Activated naive CD8-positive, alpha-beta T cell treated with anti-CD3 and anti-CD28 coated beads for 36 hours (primary cell): ENCODE measurements at places on chromosomes 4 and X.

GRCh38 chrX:39877905-39878304, 219.9 kb downstream of the BCOR start:
- DNase-seq, result no peak

DNA sequence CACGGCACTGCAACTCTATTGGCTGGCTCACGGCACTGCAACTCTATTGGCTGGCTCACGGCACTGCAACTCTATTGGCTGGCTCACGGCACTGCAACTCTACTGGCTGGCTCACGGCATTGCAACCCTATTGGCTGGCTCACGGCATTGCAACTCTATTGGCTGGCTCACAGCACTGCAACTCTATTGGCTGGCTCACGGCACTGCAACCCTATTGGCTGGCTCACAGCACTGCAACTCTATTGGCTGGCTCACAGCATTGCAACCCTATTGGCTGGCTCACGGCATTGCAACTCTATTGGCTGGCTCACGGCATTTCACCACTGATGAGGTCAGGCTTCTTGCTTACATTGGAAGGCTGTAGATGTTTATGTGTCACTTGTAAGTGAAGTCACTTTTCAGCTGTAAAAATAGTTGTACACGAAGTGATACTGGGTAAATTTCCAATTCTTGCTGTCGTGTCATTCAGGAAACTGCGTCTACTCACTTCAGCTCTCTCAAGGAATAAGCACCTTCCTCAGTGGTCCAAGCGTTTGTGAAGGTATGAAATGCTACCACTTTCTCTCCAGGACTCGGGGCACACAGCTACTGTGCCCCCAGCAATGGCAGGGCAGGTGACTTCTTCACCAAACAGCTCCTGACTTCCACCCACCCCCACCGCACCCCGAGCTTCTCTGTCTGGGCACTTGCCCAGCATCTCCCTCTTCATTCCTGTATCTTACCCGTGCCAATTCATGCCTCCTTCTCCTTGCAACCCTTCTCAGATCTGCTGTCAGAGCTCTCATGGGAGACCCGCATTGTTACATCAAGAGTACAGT, 141.3 kb downstream of the AFAP1 start:
- no peak for DNase-seq

GRCh38 chr4:80989921-80990544, 40.5 kb upstream of the BMP3 start:
- no peak for DNase-seq

DNA sequence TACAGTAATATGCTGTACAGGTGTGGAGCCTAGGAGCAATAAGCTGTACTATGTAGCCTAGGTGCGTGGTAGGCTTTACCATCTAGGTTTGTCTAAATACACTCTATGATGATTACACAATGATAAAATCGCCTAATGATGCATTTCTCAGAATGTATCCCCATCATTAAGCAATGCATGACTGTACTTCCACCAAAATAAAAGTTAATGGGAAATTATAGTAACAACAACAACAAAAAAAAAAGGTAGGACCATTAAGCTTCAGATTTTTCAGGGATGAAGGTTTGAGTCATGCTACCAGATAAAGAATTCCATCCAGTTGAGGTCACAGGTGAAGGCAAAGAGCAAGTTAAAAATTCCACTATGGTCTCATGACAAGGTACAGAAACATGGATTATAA, 68.2 kb downstream of the MAGEA10 start:
- DNase-seq, result no peak

GRCh38 chrX:47831788-47832187, 4.9 kb upstream of the ZNF81 start:
- DNase-seq, result peak; percentile 34

GRCh38 chrX:11081511-11081910, 29.6 kb upstream of the HCCS start:
- no peak for DNase-seq

GRCh38 chr4:173038192-173038896, 130.3 kb upstream of the GALNT7 start:
- no peak for DNase-seq

- no peak for DNase-seq
These were observed 31.6 kb downstream of the CYTL1 start for GRCh38 chr4:4987656-4988055.

GRCh38 chrX:73127700-73128241, 48.5 kb upstream of the PABPC1L2A start:
- DNase-seq, result peak; percentile 7

- no peak for DNase-seq
These were observed 452.3 kb downstream of the ZIC3 start for GRCh38 chrX:138018145-138018799.

GRCh38 chr4:100348473-100348872, 158.2 kb upstream of the DDIT4L start:
- DNase-seq, result no peak

- no peak for DNase-seq
These were observed 364.0 kb upstream of the SPANXN4 start for GRCh38 chrX:142661696-142662095.

GRCh38 chrX:1661048-1661921, 46.4 kb downstream of the ASMT start:
- peak; percentile 90 for DNase-seq

- DNase-seq, result no peak
These were observed at the start of gene PNMA6F for GRCh38 chrX:153321381-153322124. PNMA6F (minus strand) TSS chrX:153321767; CDS start chrX:153320674, 1,093 bp downstream.

DNA sequence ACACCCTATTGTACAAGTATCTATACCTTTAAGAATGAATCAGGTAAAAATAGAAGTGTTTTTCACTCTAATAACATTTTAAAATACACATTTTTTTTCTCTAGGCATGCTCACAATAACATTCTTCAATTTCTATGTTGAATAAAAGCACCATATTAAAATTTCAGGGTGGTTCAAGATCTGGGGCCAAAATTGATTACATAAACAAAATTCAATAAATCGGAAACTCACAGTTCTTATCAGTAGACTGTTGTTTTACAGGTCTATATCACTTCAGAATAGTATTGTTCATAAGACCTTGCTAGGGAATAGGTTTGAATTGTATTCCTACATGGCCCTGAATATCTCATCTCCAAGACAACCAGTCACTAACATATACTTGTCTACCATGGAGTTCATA, 634.0 kb downstream of the SPOCK3 start:
- no peak for DNase-seq

GRCh38 chr4:57344296-57344695, 234.1 kb upstream of the IGFBP7 start:
- no peak for DNase-seq

DNA sequence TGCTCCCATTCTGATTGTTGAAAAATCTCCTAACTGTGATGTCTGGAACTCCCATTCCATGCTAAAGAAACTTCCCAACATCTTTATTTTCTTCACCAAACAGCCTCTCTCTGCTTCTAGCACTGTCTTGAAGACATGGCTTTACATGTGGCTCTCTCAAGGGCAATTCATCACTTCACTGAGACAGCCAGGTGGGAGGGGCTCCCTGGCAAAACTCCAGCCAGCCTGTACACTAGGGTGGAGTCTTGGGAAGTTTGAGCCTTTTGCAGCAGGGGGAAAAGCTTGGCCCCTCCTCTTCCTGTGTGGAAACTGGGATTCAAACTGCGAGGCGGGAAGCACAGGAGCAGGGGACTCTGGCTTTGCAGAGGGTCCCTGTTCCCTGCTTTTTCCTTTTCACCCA, 130.5 kb upstream of the TTC29 start:
- no peak for DNase-seq

GRCh38 chr4:84189144-84189543, 309.9 kb downstream of the NKX6-1 start:
- DNase-seq, result no peak

GRCh38 chrX:93932471-93933220, 258.6 kb downstream of the FAM133A start:
- no peak for DNase-seq

- DNase-seq, result no peak
These were observed 30.5 kb upstream of the ADGRG2 start for GRCh38 chrX:19152762-19153161.

DNA sequence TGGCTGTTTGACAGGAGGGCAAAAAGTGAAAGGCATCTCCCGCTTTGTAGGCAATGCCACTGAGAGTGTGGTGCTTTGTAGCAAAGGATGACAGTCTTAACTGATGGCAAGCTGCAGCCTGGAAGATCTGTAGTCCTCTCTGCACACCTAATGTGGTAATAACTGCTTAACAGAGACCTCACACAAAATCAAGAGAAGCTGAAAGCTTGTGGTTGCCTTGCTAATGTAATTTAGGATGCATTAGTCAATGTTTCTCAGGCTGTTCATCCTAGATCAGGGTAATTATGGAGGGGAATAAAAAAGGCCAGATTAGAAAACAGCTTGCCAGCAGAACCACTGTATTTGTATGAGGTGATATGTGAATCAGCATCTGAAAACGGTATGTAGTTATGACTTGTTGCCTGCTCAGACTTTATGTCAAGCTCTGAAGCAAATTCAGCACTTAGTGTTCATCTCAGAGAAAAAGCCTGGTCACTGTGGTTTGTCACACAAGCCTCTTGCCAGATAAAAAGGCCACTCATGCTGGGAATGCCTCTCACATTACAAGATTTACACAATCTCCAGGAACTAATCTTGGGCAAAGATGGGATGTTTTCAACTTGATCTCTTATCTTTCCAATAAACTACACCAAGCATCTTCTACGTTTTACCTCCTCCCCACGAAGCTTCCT, 130.8 kb downstream of the ENOX2 start:
- no peak for DNase-seq

GRCh38 chr4:78379991-78380729, 171.4 kb upstream of the ANXA3 start:
- no peak for DNase-seq

DNA sequence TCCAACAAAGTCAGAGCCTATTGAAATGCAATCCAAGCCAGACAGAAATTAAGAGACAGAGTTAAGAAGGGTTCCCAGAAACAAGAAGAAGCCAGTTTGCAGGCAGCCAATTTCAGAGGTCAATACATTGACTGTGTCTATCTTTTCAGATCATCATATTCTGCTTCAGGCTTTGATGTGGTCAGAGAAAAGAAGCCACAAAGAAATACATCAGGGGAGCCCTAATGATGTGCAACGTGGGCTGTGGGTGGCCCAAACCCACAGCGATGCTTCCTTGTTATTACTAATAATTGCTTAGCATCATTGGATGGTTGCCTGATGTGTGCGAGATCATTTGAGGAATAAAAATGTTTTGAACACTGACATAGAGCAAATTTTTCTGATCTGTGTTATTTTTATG, 99.0 kb upstream of the DUSP21 start:
- no peak for DNase-seq

GRCh38 chr4:94700298-94700697, 57.5 kb upstream of the BMPR1B start:
- DNase-seq, result no peak

- DNase-seq, result no peak
These were observed 1.3 kb downstream of the SPATA18 start for GRCh38 chr4:52052475-52052780.

DNA sequence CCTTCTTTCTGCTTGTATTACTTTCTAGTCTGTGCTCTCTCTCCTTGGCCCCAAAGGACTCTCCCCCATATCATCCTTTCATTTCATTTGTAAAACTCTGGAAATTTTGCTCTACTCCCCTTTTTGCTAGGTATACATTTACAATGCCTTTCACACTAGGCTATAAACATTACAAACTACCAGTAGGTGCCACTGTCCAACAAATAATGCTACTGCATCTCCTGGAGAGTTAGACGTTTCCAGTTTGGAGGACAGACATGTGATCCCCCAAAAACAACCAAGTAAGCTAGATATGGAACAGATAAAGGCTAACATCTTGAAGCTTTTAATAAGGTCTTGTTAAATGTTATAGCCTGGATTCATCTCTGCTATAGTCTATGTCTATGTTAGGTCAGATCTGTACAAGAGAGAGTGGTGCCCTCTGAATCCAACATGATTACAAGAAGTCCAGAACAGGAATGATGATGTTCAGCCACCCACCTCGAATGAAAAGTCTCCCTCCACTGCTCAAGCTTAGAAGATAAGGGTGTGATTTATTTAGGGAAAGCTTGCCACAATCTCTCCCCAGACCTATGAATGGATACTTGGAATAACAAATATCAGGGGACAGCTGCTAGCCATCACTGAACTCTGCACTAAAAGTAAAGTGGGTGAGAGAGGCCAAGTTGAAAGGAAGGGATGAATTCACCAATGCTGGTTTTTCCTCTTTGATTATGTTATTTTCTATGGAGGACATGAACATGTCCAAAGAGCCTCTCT, 14.3 kb downstream of the CBR4 start:
- DNase-seq, result no peak

- DNase-seq, result no peak
These were observed 87.5 kb downstream of the GLRA2 start for GRCh38 chrX:14616836-14617235.

GRCh38 chr4:184103527-184104264, 114.0 kb downstream of the ENPP6 start:
- DNase-seq, result no peak

GRCh38 chr4:184413261-184414046, 60.9 kb downstream of the IRF2 start:
- no peak for DNase-seq

- no peak for DNase-seq
These were observed 22.4 kb downstream of the SAT1 start for GRCh38 chrX:23805389-23805788.

DNA sequence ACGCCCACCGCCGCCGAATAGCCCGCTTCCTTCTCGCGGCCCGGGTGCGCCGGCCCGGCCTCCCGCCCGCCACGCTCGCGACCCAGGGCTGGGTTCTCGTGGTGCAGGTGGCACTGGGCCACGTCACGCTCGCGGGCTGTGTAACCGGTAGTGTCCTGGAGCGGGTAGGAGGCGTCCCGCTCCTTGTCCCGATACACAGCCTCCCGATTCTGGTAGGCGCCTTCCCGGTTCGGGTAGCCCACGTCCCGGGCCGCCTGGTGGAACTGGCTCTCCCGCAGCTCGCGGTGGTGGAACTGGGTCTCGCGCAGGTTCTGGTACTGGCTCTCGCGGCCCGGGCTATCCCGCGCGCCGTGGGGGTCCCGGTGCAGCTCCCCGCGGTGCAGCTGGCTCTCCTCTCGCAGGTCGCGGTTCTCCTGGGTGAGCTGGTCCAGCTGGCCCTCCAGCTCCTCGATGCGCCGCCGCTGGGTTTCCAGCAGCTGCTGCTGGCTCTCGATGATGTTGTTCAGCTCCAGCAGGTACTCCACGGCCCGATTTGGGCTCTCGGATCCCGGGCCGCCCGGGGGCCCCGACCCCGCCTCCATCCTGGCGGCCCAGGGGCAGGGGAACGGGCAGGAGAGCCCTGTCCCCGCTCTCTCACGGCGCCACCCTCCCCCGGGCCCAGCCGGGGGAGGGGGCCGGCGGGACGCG, 39.3 kb upstream of the IQSEC2 start:
- peak; percentile 4 for DNase-seq

GRCh38 chrX:4905576-4905975, 1192.1 kb upstream of the PRKX start:
- no peak for DNase-seq

- DNase-seq, result no peak
These were observed 40.2 kb downstream of the VSIG4 start for GRCh38 chrX:65999563-66000148.

- no peak for DNase-seq
These were observed 237 bp downstream of the ANKRD17 start for GRCh38 chr4:73258436-73258685.

GRCh38 chr4:84384801-84385200, 114.3 kb downstream of the NKX6-1 start:
- DNase-seq, result no peak
